ENCODE measurements at places on chromosomes 4 and X.
A peak's percentile ranks its signal among the peaks of the same experiment; 100 is the strongest.

GRCh38 chrX:15343075-15343476 is 7.8 kb upstream of the PIGA start:
- DNase-seq = no peak

DNA sequence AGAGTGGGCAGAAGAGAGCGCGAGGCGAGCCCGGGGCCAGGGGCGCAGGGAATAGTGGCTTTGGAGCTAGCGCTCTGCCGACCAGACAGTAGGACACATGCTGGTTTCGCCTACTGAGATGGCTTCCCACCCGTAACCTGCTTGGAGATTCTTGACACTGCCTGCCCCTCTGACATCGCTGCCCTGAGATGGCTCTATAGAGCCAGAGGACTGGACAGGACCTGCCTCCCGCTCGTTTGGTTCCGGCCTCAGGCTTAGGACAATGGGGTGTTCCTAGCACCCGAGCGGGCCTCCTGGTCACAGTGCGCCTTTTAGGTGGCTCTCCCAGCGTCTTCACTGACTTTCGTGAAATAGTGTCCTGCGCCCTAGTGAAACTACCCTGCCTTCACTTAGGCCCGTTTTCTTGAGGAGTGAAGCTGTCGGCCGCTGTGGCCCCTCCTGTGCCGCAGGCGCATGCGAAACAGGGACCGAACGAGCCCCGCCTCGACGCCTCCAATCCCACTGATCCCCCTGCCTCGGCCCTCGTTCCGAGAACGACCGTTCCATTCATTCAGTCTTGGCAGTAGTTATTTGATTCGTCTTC is 608 bp downstream of the TAF1 start:
- no peak for DNase-seq

DNA sequence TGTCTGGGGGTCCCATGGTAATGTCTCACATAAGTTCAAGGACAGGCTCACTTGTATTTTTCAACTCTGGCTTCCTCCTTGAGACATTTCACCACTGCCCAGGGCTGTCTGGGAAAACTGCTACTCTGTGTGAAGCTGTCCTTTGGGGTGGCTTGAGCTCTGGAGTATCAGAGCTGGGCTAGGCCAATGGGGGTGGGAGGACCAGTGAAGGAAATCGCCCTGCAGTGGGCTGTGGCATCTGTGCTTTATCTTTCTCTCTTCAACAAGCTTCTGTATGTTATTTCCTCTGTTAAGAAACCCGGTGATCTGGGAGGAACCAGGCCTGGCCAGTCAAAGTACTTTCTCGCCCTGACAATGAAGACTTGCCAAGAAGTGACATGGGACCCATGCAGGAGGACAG is 87.4 kb downstream of the SMIM20 start:
- no peak for DNase-seq

- no peak for DNase-seq
Observed at GRCh38 chrX:55118574-55118973, 29.8 kb downstream of the PAGE2 start.

DNA sequence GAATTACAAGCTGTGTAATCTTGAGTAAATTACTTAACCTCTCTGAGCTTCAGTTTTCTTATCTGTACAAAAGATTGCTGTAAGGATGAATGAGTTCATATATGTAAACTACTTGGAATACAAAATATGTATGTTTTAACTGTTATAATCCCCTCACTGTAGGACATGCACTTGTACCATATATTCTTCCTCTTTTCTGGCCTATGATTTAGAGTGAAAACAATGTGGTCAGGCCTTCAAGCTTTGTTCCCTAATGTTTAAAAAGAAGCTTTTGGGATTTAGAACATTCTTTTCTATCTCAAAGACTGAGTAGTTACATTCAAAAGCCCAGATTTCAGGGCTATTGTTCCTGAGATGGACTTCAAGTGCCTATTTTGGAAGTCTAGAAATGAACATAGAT is 26.7 kb upstream of the GPRIN3 start:
- DNase-seq = no peak

DNA sequence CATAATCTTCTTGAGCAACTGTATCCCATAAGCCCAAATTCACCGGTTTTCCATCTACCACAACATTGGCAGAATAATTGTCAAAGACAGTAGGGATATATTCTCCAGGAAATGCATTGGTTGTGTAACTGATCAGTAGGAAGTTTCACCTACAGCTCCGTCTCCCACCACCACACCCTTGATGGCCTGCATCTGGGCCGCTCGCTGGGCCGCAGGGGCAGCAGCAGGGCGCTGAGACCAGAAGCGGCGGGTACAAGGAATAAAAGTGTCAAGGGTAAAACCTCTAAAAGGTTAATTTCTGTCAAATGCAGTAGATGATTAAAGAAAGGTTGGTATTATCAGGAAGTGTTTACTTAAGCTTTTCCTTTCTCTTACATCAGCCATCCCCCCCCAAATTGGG is 167.6 kb upstream of the DKK2 start:
- DNase-seq = no peak

DNA sequence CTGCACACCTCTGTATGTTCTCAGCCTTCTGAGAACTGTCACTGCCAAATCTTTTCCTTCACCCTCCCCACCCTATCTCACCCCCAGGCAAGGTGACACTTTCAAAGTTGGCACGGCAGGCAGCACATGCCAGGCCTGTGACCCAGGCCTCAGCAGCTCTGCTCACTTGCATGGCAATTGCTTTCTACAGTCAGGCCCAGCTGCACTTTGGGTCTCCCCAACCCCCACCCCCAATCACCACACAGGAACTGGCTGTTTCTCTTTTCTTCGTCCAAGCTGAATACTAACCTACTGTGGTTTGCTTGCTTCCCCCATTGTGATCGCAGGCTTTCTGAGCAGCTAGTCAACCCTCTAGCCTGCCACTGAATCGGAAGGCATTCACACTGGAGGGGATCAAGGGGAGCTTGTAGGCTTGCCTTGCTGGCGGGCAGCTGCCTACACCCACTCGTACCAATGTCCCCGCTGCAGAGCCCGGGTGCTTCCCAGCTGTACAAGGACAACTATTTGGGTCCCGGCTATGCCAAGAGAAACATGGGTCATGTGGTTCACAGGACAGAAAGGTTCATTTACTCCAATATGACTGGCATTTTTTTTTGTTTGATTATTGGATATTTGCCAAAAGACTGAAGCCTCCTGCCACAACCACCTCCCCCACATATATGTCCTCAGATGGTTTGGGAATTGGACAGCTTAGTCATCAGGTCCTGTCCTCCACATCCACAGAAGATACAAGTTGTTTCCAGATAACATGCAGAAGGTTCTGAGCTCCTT is 28.1 kb downstream of the SLC25A43 start:
- DNase-seq = no peak

- no peak for DNase-seq
Observed at GRCh38 chrX:120290107-120290506, 21.2 kb downstream of the TMEM255A start.

DNA sequence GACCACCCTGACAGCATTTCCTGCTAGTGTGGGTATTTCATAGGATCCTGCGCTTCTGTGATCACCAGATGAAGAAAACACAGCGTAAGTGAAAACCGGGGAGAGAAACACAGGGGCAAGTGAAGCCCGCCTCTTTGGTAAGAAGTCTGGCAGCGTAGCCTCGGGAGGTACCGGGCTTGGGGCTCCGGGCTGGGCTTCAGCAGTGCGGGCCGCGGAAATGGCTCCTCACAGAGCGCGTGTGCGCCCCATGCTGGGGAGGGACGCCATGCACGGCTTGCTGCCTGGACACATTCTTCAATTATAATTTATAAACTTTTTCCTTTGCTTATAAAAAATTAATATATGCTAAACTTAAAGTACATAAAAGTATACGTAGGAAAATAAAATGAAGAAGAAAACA is 151.5 kb downstream of the AFAP1 start:
- no peak for DNase-seq

GRCh38 chr4:10947898-10948297 is 263.3 kb upstream of the CLNK start:
- no peak for DNase-seq

DNA sequence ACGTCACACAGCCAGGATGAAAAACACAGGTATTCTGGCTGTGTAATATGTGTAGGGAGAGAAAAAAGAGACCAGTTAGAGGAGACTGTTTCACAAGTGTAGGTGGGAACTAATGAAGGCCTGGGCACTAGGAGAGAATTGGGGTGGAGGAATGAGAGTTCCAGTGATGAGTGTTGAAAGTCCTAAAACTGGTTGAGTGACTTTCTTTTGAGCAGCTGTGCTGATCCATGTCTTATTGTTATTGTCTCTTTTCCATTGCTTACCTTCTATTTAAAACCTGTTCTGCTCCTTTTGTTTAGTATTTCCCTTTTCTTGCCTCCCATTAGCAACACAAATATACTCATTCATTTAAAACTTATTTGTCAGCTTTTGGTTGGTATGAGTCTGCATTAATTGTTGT is 88.7 kb downstream of the PDLIM5 start:
- DNase-seq = no peak

GRCh38 chr4:128571747-128572146 is 237.8 kb upstream of the JADE1 start:
- DNase-seq = no peak

- no peak for DNase-seq
Observed at GRCh38 chr4:184281231-184282139, 63.8 kb upstream of the ENPP6 start.

DNA sequence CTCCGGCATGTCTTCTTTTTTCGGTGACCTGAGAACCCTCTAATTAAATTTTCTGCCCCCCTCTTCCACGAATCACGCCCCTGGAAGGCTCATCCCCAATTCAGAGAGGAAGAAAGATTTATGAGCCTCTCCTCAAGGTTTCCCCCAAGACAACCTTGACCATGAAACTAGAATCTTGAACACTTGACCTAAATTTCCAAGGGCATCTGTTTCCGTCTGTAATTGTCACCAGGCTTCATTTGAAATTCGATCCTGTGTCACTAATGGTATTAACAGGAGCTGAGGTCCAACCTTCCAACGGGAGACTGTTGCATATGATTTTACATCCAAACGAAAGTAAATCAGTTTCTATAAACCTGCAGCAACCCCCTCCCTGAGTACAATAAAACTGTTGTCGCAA is 139.9 kb upstream of the ZIC3 start:
- no peak for DNase-seq

DNA sequence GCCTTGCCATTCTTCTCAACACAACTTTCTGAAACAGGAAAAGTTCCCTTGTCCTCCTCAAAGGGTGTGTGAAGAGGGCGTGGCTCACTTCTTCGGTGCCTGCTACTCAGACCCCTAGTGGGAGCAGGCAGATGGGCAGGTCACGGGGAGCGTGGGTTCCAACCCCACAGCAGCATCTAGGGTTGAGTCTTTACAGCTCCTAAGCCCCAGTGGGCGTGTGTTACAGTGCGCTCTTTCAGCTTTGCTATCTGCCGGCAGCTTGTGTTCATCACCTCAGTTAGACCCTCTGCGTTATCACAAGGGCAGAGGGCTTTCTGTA is 57.5 kb upstream of the KLF3 start:
- no peak for DNase-seq

GRCh38 chrX:130024127-130024526 is 41.7 kb downstream of the BCORL1 start:
- DNase-seq = peak; percentile 45

DNA sequence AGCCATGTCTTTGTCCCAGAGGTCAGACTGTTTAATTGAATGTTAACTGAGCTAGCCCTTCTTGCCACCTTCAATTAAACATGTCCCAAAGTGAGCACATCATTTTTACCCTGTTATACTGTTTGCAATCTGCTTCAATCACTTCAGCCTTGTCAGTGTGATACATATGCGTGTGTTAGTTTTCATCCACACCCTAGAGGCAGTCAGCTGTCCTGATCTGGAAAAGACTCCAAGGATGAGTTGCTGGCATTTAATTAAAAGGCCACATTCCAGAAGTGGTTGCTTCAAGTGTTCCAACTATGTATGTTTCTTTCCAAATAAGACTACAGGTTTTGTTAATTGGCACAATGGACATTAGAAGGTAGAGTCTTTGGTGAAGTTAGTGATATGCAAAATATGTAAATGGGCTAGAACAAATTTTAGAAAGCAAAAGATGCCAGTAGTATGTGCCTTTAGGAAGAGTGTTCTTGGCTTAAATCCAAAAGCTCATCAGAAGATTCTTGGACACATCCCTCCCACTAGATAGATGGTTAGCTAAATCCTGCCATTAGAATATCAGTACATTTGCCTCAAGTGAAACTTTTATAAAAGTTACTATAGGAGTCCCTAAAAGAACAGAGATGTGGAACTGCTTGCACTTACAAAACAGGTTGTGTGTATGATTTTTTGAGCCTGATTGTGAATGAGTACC is 79.5 kb upstream of the SLIT2 start:
- DNase-seq = no peak

DNA sequence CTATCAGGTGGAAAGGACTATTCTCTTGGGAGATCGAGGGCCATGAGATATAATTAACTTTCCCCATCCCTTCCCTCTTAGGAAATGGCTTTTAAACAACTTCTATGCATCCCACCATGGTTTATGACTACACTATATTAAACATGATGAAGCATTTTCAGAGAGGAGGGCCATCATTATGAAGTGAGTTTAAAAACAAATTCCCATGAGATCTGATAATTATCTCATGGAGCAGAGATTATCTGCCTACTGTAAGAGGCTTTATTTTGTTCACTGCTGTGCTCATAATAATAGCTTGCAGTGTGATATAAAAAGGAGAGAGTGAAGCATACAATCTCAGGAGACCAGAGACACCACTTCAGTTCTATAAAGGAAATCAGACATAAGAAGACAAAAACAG is 330.5 kb upstream of the ZFP42 start:
- no peak for DNase-seq

- no peak for DNase-seq
Observed at GRCh38 chr4:173736840-173737239, 206.8 kb upstream of the HAND2 start.

GRCh38 chrX:109855501-109855900 is 122.4 kb upstream of the ACSL4 start:
- no peak for DNase-seq

DNA sequence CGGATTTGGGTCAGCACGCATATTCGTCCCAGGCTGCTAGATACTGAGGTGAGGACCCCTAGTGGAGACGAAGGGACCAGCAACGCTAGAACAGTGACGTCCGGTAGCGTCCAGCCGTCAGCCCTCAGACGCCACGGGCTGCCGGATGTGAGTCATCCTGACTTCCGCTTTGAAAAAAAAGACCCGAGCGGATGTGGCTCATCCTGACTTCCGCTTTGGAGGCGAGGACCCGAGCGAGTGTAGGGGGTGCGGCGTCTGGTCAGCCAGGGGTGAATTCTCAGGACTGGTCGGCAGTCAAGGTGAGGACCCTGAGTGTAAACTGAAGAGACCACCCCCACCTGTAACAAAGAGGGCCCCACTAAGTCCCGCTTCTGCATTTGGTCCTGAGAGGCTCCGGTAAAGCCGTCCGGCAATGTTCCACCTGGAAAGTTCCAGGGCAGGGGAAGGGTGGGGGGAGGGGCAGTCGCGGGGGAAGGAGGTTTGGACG is at the start of gene MAGEB2:
Gene MAGEB2 (plus strand): TSS at position 207 of the 487 bp plus-strand sequence. CDS start 3,018 bp downstream, outside the sequence.
- no peak for DNase-seq

GRCh38 chrX:147217334-147217733 is 402.8 kb upstream of the CXorf51A start:
- DNase-seq = no peak

DNA sequence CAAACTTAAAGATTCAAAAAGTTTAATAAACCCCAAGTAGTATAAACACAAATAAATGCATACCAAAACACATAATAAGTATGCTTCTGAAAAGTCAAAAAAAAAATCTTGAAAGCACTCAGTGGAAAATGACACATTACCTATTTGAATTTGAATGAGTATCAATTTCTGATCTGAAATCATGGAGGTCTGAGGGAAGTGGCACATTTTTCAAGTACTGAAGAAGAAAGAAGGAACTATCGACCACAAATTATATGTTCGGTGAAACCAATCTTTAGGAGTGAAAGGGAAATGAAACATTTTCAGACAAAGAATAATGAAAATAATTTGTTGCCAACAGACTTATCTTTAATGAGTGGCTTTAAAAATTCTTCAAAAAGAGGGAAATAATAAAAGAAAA is 12.1 kb upstream of the F9 start:
- DNase-seq = no peak

Measured in stimulated activated CD8-positive, alpha-beta memory T cell treated with anti-CD3 and anti-CD28 coated beads, Interleukin-15, amount 100 ng/mL, for 48 hours (primary cell).